ENCODE measurements at places on chromosomes 4 and X.

GRCh38 chr4:122764821-122765215 lies 32.3 kb downstream of the BBS12 start:
- no peak for DNase-seq

- no peak for DNase-seq
Observed at GRCh38 chrX:40109288-40110008, 11.7 kb upstream of the BCOR start.

- no peak for DNase-seq
Observed at GRCh38 chrX:37010496-37010895, 2.3 kb downstream of the FAM47C start.

- no peak for DNase-seq
Observed at GRCh38 chrX:126550816-126551215, 1.8 kb downstream of the DCAF12L1 start.

- DNase-seq: no peak
Observed at GRCh38 chr4:152063621-152064240, 302.9 kb upstream of the GATB start.

DNA sequence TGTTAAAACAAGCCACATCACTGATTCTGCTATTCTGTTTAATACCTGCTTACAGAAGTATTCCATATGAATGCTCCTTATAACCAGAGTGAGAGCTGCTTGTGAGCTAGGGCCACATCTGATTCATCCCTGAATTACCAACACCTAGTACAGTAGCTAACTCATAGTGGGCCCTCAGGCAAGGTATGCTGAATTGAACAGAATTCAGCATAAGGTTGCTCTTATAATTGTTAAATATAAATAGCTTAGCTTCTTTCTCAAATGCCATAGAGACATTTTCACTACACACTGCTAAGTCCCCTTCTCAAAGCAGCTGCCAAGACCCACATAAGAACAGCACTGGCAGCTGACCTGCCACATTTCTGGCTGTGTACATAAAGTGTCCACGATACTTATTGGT lies 27.0 kb upstream of the MCF2 start:
- no peak for DNase-seq

All from DMS 273 treated with DMSO at 0.1 percent for 48 hours (cell line).